ENCODE measurements at places on chromosomes 7 and 10.

DNA sequence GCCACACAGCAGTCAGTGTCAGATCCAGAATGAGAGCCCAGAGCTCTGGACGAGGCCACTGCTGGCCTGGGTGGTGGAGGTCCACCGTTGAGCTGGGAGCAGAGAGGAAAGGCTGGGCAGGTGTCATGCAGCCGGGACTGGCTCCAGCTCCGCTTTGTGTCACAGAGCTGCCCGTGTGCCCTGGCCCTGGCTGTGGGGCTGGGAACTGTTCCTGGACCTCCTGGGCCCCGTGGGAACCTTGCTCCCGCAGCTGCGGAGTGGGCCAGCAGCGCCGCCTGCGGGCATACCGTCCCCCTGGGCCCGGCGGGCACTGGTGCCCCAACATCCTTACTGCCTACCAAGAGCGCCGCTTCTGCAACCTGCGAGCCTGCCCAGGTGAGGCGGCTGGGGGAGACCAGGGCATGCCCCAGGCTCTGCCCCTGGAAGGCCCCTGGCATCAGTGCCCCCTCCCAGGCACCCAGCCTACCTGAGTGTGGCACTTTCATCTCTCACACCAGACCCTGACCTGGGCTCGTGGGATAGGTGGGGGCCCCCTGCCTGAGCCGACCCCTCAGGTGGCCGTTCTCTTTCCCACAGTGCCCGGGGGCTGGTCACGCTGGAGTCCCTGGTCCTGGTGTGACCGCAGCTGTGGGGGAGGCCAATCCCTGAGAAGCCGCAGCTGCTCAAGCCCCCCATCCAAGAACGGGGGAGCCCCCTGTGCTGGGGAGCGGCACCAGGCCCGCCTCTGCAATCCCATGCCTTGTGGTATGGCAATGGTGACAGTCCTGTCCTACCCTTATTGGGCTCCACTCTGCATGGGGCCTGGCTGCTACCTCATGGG is 18.8 kb upstream of the ZNF862 start:
- DNase-seq: no peak

DNA sequence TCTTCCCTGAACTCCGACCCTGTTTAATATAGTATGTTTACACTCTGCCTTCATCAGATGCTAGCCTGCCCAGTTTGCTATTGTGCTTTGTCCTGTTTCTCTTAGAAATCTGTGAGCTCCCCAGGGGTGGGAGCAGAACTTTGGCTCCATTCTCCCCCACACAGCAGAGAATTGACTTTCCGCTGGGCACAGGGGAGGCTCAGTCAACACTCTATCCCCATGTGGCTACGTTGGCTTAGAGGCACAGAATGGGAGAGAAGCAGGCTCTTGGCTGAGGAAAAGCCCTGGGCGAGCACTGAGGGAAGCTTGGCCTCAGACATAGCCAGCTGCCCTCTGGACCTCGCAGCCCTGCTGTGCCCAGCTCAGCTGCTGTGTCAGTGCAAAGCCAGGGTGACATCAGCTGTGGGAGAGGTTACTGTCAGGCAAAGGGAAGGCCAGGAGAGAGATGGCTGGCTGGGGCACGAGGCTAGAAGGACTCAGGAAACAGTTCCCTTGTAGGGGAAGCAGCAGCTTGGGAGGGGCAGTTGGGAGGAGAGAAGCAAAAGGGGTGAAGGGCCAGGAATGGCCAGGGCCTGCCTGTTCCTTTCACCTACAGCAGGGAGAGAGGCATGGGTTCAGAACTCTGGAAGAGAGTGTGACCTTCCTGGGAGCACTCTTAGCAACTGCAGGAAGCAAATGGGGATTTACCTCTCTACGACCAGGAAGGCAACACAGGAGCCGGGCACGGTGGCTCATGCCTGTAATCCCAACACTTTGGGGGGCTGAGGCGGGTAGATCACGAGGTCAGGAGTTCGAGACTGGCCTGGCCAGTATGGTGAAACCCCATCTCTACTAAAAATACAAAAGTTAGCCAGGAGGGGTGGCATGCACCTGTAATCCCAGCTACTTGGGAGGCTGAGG is 5.8 kb upstream of the SCD start:
- DNase-seq: no peak

- no peak for DNase-seq
Observed at GRCh38 chr7:116214921-116215320, 4.6 kb downstream of the TES start.

- peak; percentile 52 for DNase-seq
Observed at GRCh38 chr10:3067118-3067858, at the start of gene PFKP. Gene PFKP, plus strand, starts transcription at chr10:3067548. Its CDS starts 48 bp downstream, at chr10:3067596.

GRCh38 chr10:9339716-9340115 is 1285.2 kb downstream of the GATA3 start:
- no peak for DNase-seq

GRCh38 chr10:62585211-62585775 is 211.1 kb downstream of the ZNF365 start:
- no peak for DNase-seq

DNA sequence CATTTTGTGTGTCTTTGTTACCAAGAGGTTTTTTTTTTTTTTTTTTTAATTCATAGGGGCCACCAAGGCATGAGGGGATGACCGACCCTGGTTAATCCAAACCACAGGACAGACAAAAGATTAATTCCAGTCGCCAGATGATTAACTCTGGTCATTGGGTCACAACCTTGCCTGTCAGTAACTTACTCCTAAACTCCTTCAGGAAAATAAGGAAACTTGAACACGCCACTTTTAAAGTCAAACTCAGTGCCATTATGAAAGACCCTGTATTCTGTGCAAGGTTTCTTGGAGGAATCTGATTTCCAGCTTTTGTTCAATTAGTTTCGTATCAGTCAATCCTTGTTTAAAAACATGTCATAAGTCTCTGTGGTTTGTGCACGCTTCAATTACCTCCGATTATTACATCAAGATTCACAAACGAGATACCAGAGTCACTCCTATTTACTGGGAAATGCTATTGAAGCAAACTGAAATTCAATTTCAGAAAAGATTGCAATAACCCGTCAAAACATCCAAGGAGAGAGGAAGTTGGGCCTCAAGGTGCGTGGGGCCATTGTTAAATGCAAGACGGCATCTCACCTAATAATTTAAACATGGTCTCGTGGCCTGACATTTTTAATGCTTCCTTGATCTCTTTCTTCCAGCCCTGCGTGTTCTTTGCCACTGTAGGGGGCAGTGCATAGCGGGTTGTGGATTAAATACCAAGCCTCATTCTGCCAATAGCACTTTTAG is 44.0 kb downstream of the NRP1 start:
- no peak for DNase-seq

DNA sequence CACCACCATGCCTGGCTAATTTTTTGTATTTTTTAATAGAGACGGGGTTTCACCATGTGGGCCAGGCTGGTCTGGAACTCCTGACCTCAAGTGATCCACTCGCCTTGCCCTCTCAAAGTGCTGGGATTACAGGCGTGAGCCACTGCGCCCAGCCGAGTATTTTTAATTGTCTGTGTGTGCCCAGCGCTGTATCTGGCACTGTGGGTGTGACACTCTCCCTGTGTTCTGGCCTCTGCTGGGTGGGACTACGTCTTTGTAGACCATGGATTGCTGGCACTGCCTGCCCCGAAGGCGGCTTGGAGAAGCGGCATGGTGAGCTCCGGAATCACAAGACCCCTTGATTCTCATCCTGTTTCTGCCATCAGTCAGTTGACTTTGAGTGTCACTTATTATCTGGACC is 136.2 kb downstream of the CDH23 start:
- DNase-seq: no peak

DNA sequence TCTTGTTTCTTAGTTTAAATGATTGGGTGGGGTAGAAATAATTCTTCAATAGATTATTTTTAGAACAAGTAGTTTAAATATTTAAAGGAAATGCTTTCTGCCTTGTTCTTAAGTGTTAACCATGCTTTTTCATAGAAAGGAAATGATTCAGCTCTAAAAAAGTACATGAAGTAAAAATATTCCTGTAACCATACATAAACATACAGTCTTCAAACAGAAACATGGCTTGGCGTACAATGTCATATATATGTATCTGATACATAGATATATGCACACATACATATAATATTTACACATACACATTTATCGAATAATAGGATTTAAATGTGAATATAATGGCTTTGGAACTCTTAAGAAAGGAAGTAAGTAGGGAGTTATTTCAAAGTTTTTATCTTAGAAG is 84.4 kb downstream of the RUNDC3B start:
- no peak for DNase-seq

GRCh38 chr7:6606866-6607583 is 8.4 kb upstream of the ZNF853 start:
- DNase-seq: no peak

GRCh38 chr10:22086730-22087401 is 83.3 kb upstream of the DNAJC1 start:
- no peak for DNase-seq

DNA sequence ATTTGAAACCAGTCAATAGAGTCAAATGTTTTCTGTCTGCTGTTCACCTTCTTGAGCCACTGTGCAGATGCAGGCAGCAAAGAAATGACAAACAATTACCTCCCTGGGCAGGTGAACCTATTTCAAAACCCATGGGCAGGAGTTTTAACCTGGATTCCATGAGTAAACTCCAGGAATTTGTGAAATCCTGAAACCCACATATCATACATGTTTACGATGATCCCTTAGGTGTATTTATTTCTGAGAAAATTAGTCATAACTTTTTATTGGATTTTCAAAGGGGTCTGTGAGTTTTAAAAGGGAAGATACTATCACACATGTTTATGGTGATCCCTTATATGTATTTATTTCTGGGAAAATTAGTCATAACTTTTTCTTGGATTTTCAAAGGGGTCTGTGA is 59.8 kb downstream of the ARL5B start:
- no peak for DNase-seq

DNA sequence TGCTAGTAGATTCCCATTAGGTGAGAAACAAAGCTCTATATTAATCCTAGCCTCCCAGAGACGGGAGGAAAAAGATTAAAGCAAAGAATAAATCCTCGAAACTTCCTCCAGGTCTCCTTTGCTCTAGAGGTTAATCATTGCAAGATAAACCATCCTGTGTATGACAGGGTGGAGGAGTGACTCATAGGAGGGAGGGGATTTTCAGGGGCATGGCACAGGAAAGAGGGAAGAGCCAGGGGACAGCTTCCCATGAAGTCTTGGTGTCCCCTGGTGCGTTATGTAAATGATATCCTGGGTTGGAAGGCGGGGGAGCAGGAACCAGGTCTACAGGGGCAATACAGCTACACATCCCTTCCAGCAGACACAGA is 780 bp downstream of the CYP3A5 start:
- no peak for DNase-seq

GRCh38 chr7:69864274-69864673 is 266.0 kb downstream of the AUTS2 start:
- DNase-seq: no peak

DNA sequence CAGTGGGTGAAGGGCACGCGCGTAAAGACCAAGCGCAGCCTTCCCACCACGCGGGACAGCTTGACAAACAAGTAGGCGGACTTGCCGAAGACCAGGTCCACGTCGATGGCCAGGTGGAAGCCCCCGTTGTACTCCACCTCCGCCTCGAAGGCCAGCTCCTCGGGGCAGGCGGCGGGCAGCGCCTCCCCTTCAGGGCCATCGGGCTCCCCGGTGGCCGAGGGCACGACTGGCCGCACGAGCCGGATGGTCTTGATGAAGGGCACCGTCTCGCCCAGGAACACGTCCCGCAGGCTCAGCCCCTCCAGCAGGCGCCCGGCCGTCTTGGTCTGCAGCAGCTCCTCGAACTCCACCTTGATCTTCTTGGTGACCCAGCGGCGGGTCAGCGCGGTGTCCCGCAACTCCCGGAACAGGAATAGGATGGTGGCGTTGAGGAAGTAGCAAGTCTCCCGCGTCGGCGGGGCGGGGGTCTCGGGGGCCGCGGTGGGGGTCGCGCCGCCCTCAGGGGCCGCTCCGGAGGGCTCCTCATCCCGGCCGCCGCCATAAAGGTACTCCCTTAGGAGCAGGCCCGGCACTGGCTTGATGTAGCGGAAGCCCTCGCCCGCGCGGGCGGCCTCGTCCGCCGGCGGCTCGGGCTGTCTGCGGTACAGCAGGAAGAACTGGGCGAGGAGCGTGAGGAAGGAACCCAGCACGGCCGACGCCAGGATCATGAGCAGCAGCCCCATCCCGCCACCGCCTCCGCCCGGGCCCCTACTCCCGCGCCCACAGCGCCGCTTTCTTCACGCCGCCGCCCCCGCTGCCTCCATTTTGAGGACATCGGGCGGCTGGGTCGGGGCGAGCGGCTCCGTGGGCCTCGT is 507 bp downstream of the PDZD8 start:
- peak; percentile 21 for DNase-seq

DNA sequence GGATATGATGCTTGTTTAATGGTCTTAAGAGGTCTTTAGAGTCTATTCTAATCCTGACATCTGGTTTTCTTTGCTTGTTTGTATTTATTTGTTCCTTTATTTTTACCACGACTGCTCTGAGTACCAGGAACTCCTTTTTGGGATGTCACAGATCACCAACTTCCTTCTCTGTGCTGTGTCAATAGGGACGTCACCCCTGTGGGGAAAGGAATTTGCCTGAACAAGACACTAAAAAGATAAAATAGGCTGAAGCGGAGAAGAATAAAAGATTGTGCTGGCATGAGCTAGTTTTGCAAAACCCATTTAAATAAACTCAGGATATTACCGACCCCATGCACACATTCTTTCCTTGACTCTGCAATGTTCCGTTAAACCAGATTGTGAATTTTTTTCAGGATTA is 27.7 kb downstream of the MGMT start:
- DNase-seq: no peak

- no peak for DNase-seq
Observed at GRCh38 chr10:49841615-49842332, 79.7 kb upstream of the OGDHL start.

GRCh38 chr10:124042656-124043309 is 50.6 kb downstream of the CHST15 start:
- no peak for DNase-seq

DNA sequence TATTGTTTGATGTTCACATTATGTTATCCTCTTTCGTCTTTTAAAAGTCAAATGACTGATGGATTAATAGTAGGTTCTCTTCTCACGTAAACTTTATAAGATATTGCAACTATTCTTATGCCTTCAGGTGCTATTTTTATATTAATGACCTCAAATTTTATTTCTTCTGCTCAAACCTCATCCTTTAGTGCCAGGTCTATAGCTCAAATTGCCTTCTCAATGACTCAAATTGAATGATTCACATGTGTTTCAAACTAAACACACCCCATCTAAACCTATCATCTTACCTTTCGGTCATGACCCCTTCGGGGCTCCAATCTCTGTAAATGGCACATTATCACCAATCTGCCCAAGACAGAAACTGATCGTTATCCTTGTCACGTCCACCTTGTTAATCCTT is 22.0 kb upstream of the LIPF start:
- DNase-seq: no peak

GRCh38 chr10:49502358-49502757 is 36.6 kb downstream of the ERCC6 start:
- DNase-seq: no peak

- DNase-seq: no peak
Observed at GRCh38 chr7:28903730-28904577, 54.2 kb downstream of the TRIL start.
